ENCODE measurements at places on chromosomes 3 and 15.

DNA sequence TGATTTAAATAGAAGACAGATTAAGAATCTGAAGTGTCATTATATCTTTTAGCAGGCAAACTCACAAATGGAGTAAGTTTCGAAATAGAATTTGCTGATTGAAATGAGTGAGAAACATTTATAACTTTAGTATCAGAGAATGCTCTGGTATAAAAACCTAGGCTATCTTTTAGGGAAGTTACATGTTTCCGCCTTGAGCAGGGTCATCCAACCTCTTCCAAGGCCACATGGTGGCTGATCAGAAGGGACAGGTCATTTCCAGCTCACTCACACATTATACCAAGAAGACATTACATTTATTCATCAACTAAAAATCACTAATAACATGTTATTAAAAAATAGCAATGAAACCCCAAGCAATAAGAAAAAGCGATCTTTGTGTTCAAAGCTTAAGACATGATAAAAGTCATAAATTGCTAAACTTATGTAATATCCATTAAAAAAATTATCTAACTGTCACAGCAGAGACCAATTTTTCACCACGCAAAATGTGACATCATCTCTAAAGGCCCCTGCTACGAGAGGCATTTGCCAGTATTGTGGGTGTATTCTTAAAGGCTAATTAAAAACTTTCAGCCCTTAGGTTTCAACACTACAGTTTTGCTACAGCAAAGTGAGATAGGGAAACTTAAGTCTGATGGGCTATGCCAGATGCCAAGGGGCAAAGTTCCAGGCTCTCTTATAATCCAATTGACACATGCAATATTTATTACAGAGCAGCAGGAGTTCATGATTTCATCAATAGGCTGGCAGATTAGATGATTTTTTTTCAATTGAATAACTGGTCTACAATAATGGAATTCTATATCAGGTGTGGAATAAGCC, 240.4 kb upstream of the TBL1XR1 start:
- DNase-seq: no peak

DNA sequence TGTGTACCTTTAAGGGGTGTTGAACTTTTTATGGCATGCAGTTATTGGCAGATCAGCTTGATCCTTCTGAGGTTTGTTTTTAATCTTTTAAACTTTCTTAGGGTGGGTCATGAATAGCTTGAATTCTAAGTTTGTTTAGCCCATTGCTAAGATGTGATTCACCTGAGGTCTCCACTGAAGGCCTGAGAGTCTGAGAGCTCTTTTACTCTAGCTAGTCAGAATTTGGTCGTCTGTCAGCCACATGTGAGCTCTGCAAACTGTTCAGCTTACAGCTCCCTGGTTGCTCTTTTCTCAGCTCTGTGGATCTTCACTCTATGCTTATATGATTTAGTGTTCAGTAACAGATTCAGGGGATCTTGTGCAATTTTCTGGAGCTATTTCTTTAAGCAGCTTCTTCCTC, 161.3 kb downstream of the ABHD5 start:
- DNase-seq: no peak

- no peak for DNase-seq
These were observed 7.3 kb downstream of the CCR5AS start for GRCh38 chr3:46399557-46399956.

DNA sequence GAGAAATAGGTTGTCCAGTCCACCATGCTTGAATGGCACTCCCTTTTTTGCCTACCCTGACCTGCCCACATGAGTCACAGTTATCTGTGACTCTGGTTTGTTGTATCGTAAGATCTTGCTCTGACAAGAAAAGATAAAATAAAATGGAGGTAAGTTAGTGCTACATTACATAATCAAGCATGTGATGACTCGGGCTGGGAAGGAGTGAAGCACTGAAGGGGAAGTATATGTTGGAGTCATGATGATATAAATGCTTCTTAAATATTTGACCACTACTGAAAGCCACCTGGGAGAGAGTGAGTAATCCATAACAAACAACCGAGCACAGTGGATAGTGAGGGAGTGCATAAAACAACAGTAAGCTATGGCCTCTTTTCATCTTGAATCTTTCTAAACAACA, 124.4 kb downstream of the SHOX2 start:
- no peak for DNase-seq

DNA sequence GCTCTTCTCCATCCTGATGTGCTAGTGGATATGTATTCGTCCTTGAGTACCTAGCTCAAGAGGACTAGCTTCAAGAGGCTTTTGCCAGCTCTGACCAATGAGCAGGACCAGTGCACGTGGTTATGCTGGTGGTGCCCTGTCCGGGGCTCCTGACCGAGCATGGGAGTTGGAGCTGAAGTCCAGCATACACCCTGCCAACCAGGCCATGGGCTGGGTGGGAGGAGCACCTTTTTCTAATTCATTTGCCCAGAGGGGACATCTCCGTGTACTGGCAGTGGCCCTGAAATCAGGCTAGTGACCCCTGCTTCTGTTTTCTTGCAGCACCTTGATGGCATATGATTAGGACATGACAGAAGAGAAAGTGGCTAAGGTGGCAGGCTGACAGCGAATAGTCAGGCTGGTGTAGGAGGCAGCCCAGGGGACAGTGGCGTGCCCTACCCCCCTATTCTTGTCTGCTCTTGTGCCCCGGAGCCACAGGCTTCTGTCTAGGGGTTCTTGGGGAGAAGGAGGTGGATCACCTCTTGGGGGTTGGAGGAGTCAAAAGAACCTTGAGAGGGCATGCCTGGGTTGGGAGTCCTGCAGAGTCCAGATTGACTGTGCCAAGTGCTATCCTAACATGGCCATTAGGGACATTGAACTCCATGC, 16.5 kb downstream of the PODXL2 start:
- DNase-seq: no peak

Measured in foreskin melanocyte (primary cell).